ENCODE measurements at places on chromosomes 1 and 21.

DNA sequence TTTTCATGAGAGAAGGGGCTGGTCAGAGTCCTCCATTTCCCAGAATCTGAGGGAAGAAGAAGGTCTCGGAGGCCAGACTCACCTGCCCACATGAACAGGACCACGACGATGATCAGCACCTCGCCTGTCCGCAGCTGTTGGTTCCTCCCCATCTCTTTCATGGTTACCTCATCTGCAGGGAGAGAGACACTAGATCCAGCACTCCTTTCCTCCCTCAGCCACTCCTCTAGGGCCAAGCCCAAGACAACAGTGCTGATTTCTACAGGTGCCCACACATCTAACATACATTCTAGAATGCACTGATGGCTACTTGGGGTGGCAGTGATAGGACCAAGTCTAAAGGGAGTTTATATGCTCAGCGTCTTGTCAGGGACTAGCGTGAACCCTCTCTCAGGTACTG lies 3.0 kb downstream of the FNDC5 start:
- no peak for DNase-seq

DNA sequence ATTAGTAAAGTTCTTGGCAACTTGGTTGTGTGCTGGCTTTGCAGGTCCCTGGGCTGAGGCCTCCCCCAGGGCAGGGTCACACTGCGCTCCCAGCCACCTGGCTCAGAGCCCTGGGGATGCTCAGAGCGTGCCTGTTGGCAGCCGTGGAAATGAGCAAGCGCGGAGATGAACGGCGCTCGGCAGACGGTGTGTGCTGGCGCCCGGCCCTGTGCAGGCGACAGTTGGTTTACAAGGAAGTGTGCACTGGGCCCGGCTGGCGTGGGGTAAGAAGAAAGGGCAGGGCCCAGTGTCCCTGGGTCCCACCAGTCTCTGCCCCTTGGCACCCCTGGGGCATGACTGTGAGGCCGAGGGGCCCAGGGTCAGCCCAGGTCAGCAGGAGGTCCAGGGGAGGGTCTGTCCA lies 25.7 kb upstream of the PEX10 start:
- DNase-seq: no peak

DNA sequence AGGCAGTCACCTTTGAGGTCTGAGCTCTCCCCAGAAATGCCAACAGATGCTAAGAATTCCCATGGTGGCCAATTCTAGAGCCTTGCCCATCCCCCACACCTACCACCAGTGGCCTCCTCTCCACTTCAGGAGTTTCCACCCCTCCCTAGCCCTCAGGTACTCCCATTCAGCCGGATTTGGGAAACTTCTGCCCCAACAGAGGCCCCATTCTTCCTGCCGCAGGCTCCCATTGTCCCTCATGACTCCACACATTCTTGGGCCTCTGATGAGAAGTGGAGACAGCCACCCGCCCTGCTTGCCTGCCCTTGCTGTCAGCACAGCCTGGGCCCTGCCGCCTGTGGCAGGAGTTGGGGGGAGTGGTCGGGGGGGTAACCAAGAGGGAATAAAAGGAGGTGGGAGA lies 4.6 kb downstream of the BLACAT1 start:
- no peak for DNase-seq

GRCh38 chr1:201361652-201362504 lies 15.6 kb downstream of the TNNT2 start:
- no peak for DNase-seq

- DNase-seq: no peak
Observed at GRCh38 chr1:27518808-27519207, 28.8 kb upstream of the WASF2 start.

DNA sequence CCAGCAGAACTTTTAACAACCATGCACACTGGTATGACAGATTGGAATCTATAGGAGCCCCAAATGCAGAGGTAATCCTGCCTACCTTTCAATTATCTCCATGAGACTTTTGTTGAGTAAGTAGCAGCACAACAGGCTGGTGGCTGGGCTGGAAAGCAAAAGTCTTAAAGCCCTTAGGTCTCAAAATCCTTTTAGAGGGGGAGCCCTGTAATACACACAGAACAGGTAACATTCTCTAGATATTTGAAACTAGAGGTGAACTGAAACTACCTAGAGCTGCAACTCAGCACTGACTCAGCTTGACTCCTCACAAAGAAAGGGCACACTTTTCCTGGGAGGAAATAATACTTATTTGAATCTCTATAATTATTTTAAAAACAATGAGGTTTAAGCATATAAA lies 71.5 kb downstream of the CLCA4 start:
- no peak for DNase-seq

All from cortex of kidney (tissue), 1 donor.